ENCODE measurements at places on chromosomes 7 and 10.

DNA sequence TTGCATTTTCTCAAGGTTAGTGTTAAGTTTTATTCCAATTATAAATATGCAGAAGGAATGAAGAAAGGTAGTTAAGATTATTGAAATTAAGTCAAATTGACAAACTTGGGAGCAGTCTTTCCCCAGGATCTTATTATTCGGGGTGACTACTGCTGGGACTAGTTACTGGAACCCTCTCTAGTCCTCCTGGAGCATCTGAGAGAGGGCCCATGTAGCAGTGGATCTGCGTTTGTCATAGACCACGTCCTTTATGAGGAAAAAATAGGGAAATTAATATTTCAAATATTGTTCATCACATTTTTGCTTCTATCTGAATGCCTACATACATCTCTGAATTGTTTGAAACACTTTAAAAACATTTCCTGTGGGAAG lies 41.0 kb downstream of the CNPY1 start:
- DNase-seq, result no peak

GRCh38 chr7:3451701-3452100 lies 150.6 kb downstream of the SDK1 start:
- DNase-seq, result no peak

DNA sequence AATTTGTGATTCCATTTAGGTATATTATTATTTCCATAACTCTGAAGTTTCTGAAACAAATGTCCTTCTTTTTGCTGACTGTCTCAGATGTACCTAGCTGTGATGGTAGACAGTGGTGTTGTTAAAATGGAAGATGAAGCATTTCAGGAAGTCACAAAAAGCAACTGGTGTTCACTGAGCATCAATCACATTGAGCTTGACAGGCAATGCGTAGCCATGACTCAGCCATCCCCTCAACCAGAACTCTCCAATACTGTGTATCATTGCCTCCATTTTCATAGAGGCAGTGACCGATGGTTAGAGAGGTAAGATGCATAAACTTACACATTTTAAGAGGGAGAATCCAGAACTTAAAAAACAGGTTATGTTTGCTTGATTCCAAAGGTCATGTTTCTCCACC lies 434.0 kb downstream of the INHBA start:
- DNase-seq, result no peak

- DNase-seq, result no peak
Observed at GRCh38 chr10:30491916-30492515, 58.0 kb downstream of the MAP3K8 start.

DNA sequence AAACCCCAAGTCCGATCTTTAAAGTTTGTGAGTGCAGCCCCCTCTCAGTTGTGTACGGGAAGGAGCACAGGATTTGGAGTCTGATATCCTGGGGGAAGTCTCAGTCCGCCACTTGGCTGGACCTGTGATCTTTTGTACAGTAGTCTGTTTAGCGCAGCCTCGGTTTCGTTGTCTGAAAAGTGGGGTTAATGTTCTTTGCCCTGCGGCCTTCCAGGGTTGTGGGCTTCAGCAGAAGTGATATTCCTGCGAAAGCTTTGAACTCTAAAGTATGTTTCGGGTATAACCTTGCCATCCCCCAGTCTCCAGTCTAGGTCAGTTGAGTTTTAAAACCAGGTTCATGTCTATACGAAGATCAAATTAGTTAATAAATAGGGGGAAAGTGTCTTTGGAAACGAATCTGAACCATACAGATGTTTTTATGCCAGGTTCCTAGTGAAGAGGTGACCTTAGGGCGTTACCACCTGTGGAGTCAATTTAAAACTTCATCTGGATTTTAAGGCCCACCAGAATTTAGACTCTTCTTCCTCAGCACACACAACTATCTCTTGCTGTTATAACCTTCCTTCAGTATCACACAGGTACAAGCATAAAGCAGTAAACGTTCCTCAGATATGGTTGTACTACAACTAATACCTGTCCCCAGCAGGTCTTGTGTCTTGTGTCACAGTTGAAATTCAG lies 904 bp downstream of the R3HCC1L start:
- no peak for DNase-seq
